ENCODE measurements at places on chromosomes 7 and 10.

DNA sequence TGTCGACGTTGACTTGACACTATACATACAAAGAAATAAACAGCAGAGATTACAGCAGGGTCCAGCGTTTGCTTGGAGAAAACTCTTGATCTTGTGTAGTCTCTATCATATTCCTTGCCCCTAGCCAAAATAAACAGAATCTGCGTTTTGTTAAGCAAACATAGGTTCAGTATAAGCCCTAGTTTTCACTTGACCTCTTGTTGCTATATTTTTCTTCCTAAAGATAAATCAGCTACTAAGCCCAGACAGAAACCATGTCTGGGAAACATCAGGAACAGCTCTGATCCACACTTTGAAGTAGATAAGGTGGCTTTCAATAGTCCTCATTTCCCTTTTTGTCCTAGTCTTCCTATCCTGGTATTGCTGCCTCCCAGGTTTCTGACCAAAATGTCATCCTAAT is 328.2 kb upstream of the MAGI2 start:
- no peak for DNase-seq

DNA sequence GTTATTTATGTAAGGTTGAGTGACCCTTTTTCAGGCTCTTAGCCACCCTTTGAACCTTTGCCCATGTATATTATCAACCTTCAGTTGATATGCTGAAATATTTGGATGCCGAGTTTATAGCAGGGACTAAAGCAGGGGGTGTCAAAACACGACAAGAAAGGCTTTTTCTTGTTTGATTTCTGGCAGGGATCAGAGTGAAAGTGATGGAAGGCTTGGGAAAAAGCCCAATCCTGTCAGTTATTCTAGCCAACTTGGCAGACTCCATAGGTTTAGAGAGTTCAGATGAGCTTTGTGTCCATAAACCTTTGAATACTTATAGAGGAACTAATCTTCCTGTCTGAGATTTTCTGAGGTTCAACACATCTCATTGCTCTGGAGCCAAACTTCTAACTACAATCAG is 47.5 kb downstream of the INHBA start:
- no peak for DNase-seq

DNA sequence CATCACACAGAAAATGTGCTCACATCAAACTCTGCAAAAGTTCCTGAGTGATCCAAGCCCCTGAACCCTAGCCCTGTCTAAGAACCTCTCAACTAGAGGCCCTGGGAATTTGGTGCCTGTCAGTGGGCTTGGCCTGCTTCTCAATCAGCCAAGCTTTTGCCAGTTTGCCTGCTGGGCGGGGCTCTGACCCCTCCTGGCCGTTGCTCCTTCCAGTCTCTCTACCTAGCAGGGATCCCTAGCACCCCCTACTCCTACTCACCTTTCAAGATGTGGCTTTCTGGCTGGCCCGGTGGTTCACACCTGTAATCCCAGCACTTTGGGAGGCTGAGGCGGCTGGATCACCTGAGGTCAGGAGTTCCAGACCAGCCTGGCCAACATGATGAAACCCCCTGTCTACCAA is 2.1 kb downstream of the KLRG2 start:
- DNase-seq, result no peak

GRCh38 chr7:128247640-128248194 is 6.6 kb downstream of the LEP start:
- no peak for DNase-seq

DNA sequence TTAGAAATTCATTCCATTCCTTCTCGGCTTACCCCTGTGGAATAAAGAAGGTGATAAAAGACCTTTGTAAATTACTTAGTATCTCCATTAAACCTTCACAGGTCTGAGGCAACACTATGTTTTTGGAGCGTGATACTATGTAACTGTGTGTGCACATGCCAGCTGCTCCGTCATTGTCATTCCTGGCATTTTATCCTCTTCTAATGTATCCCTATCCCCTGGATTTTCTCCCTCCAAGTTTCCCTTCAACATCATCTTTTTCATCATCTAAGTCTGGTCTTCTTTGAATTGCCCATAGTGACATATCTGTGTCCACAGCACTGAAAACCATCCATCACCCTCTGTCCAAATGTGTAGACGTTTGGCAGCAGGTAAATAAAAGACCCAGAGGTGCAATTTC is 125.7 kb downstream of the TEX36 start:
- DNase-seq, result no peak

Data from activated T-cell treated with anti-CD3 and anti-CD28 coated beads for 1 hour (primary cell).